ENCODE measurements at places on chromosomes 12 and 14.

DNA sequence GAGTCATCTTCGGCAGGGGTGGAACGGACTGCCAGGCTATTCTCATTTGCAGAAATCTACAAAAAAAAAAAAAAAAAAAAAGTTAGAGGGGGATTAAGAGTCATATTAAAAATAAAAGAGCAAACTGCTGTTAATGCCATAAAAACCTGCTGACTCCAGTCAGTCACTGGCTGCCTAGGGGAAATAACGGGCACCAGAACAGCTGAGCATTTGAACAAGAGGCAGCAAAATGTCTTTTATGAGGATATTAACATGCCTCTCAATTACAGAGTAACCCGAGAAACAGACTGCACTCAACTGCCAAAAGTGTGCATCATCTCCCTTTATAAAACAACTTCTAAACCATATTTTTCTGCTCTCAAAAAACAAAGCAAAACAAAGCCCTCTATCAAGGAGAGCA, 28.7 kb upstream of the CERS5 start:
- peak; percentile 21 for DNase-seq

GRCh38 chr14:67917006-67917405, 97.4 kb downstream of the RAD51B start:
- peak; percentile 67 for DNase-seq

DNA sequence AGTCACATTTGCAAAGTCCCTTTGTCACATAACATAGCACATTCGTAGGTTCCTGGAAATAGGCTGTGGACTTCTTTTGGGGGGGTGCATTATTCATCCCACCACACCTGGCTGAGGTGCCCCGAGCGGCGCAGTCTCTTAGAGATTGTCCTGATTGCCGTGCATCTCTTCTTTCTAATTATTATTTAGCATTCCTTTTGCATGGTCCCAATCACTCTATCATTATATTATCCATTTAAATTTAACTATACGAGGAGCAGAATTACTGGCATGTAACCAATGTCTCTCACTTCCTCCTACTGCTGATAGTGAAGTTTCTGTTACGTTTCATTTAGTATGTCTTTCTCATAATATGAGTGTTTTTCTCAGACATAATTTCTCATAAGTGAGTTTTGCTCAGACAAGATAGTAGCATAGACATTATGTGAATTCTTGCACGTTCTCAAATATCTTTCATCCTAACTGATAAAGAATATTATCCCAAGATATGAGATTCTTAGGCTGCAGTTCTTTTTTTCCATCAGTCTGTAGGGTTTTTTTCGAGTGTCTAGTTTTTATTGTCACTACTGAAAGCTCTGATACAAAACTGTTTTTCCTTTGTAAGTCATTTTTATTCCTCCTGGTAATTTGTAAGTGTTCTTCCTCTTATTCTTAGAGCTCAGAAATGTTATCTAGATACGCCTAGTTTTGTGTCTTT, 444.3 kb downstream of the NELL2 start:
- DNase-seq: no peak

- DNase-seq: no peak
Measured at GRCh38 chr12:94110258-94110657, 38.1 kb upstream of the PLXNC1 start.

DNA sequence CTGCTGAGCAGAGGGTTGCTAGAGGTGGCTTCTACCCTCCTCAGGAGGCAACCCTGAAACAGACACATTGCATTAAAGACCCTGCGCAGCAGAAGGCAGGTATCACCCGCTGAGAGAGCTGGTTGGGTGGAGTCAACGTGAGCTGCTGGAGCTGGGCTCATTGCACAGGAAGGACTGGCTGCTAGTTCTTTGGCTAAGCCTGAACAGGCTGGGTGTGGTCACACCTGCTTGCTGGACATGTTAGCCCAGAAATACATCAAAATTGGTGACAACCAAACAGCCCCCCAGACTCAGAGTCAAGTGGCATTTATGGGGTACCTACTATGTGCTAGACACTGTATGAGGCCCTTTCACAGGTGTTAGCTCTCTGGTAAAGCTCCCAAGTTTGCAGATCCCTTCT, 33.8 kb upstream of the IRF2BPL start:
- no peak for DNase-seq

DNA sequence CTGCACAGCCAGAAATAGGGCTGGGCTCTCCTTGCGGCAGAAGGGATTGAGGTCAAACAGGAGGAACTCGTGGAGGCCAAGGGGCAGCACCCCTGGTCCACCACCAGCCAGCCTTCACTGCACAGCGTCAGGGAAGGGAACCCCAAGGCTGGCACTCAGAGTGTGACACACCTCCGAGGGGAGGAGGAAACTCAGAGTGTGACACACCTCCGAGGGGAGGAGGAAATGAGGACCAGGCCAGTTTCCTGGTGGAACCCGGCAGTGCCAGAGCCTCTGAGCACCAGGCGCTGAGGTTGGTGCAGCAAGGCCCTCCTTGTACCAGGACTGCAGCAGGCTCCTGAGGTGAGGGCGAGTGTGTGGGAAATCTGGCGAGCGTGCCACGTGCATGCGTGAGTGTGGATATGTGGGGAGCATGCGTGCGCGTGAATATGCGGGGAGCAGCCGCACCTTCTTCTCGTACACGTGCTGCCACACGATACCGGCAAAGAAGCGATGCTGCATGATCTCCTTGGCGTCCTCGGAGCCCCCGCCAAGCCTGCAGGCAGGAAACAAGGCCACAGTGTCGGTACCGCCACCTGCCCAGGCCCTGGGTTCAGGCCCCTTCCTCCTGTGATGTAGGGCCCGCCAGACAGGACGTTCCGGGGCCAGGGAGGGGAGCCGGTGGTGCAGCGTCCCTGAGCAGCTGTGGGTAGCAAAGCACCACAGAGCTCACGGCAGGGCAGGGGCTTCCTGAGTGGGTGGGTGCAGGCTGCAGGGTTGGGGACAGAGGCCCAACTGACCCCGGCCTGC, 19.2 kb downstream of the SIVA1 start:
- no peak for DNase-seq

- no peak for DNase-seq
Measured at GRCh38 chr12:28235015-28235414, 44.8 kb downstream of the CCDC91 start.

GRCh38 chr14:55654243-55654642, 74.2 kb downstream of the KTN1 start:
- no peak for DNase-seq
